ENCODE measurements at places on chromosomes 1 and 21.

- no peak for DNase-seq
Measured at GRCh38 chr1:151012684-151013471, 4.6 kb downstream of the PRUNE1 start.

- peak; percentile 81 for DNase-seq
Measured at GRCh38 chr1:151059109-151060006, at the start of gene CDC42SE1. Gene CDC42SE1 (minus strand): TSS chr1:151059622. CDS start chr1:151055730, 3,892 bp downstream.

DNA sequence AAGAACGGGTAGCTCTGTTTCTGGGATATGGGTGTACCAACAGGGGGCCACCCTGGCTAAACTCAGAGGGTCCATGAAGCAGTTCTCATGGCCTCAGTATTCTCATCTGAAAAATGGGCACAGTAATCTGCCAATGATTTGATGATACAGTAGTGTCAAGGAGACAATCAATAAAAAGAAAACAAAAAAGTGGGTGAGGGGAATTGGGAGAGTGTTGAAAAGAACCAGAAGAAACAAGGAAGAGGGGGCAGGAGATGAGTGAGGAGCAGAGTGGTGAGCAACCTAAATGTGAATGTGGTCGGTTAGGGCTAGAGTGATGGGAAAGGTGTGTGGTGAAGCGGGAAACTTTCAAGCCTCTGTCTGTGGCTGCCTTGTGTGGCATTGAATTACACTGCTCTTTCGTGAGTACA, 2.0 kb downstream of the SLAMF7 start:
- DNase-seq, result no peak

GRCh38 chr1:203764105-203765028, 616 bp upstream of the LAX1 start:
- no peak for DNase-seq

DNA sequence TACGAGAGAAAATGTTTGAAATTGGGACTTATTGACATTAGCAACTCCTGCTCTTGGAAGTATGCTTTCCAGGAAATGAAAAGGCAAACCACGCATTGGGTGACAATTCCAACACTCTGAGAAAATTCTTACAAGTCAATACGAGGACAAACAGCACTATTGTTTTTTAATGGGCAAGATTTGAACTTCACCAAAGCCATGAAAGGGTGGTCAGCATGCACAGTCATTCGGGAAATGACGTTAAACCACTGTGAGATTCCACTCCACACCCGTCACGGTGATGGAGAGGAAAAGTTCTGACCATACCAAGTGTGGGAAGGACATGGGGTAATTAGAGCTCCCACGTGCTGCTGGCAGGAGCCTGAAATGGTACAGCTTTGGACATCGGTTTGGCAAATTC, 12.2 kb upstream of the PRXL2B start:
- DNase-seq, result peak; percentile 45

GRCh38 chr1:160206036-160206389, 829 bp downstream of the PEA15 start:
- DNase-seq, result peak; percentile 80

GRCh38 chr1:245052258-245052657, 102.5 kb upstream of the KIF26B start:
- DNase-seq, result no peak

DNA sequence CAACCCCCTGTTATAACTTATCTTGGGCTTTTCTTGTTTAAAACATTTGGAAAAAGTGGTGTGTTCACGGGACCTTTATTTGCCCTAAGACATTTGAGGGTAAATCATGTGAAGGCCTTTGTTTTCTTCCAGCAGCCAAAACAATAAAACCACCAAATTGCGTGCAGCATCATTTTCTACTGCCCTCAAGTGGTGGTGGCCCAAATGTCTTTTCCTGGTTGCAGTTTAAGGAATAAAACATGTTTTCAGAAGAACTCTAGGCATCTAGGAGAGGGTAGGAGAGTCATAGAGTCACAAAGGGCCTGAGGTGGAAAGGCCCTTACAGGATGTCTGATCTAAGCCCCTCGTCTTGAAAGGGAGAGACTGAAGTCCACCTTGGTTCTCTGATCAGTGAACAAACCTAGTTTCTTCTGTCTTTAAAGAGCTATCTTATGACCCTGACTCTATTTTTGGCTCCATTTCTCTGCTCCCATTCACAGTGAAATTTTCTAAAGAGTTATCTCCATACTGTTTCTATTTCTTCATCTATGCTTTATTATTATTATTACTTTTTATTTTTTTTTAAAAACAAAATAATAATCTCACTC, 16.0 kb upstream of the EPS15 start:
- peak; percentile 72 for DNase-seq

- DNase-seq, result peak; percentile 56
Measured at GRCh38 chr21:45064618-45065399, 9.6 kb upstream of the ADARB1 start.

Data from EH (cell line).